Ascending aorta (tissue), 2 donors: ENCODE measurements at places on chromosomes 1 and 21.

DNA sequence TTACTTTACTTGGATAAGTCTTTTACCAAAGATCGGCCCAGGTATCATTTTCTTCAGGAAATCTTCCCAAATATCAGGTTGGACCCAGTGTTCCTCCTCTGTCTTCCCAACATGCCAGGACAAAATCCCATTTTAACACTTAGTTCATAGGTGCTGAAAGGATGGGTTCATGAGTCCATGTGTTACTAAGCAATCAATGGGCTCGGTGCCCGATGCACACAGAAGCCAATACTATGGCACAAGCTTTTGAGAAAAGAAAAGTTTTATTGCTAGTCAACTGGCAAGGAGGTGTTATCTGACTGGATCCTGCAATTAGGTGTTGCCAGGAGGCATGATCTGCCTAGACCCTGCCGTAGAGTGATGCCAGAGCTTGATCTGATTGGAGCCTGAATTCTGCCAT lies 133.3 kb upstream of the SLC44A3 start:
- DNase-seq: no peak

- DNase-seq: no peak
Measured at GRCh38 chr1:12618661-12618964, 603 bp upstream of the DHRS3 start.

DNA sequence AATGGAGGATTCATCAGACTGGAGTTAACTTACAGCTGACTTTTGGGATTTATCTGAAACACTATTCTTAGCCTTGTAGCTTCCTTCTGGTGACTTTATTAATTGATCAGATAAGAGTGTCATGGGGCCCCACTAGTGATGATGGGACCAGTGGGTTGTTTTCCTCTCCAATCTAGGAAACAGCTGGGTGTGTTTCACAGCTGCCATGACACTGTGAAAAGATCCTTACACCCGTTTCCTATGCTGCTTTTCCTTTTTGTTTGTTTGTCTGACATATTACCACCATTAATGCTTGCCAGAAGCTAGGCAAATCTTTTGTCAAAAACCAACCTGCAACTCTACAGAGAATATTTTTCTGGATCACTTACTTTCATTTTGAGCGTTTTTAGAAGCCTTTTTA lies 86.2 kb downstream of the ZBTB18 start:
- DNase-seq: no peak

DNA sequence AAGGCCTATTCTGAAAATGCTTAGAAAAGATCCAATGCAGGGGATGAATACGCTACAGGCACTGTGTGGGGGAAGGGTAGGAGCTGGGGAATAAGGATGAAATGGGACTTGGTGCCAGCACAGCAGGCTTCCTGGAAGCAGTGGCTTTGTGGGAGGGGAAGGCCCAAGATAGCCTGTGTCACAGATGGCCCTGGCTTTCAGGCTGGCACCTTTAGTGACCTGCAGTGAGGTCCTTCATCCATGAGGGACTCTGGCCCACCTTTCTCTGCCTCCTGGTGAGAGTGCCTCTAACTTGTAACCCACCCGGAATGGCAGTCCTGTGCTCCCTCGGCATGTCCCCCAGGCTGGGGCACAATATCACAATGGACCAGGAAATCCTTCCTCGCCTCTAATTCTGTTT lies 919 bp downstream of the CHI3L1 start:
- no peak for DNase-seq

GRCh38 chr1:160546942-160547341 lies 23.9 kb upstream of the SLAMF6 start:
- no peak for DNase-seq

DNA sequence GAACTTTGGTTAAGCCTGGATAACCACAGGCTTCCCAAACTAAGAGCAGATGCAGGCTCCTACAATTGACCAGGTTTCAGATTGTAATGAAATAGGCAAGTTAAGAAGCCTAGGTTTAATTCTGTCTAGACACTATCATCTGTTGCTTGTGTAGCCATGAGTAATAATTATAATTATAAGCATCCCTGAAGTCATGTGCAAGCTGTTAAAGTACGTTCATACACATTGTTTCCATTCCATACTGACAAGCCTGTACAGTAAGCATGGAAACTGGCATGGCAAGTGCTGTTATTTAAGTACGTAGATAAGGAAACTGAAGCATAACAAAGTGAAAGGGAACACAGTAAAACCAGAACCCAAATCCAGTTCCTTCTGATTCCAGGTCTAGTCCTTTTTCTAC lies 557.2 kb upstream of the BEND5 start:
- no peak for DNase-seq

GRCh38 chr21:36639769-36640168 lies 59.1 kb upstream of the SIM2 start:
- DNase-seq: no peak

- no peak for DNase-seq
Measured at GRCh38 chr21:26709090-26709489, 136.0 kb upstream of the CYYR1 start.

DNA sequence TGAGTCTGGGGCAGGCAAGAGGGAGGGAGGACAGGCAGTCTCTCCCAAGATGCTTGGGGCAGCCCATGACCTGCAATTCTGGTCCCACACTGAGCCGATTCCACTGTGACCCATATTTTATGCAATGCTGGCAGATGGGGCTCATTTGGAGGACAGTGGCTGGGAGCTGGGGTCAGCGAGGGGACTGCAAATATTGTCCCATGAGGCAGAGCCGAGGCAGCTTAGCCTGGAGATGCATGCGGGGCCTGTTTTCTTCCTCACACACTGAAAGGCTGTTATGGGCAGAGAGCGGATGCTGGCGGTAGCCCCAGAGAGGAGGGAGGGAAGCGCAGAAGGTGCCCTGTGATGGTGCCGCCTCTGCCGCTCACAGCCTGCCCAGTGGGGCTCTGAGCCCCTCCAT lies 128.5 kb upstream of the POU3F1 start:
- DNase-seq: no peak

DNA sequence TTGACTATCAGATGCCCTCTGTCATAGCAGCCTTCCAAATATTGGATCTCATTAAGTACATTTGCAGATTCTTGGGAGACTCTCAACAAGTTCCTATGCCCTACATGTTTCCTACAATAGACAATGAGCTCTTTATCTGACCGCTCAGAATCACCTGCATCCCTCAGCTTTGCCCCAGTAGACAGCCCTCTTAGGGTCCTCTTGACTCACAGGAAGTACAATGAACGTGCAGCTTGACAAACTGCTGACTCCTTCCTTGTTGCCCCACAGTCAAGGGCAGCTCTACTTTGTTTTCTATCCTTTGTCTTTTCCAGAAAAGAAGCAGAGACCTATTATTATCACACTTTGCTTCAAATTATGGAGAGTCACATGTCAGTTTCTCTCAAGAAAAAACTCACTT lies 27.6 kb downstream of the SLC44A5 start:
- no peak for DNase-seq

GRCh38 chr1:231138236-231138635 lies 23.6 kb upstream of the TRIM67 start:
- DNase-seq: no peak
